NCI-H2107 (cell line): ENCODE measurements at places on chromosomes 5 and 9.

DNA sequence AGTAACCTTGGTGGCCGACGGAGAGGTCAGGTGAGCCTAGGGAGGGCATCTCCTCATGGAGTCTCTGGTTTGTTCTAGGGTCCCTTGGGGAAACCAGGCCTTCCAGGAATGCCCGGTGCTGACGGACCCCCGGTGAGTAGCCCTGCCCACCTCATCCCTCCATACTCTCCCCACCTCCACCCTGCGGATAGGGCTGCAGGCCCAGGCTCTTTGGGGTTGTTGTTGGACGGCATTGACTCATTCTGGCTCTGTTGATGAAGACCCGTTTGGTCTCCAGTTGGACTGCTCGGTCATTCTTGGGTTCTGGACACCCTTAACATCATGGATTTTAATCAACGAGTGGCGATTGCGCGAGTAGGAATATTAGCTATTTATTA lies 112.3 kb upstream of the FCN2 start:
- DNase-seq = no peak

- DNase-seq = no peak
Observed at GRCh38 chr5:90020575-90021538, 388.7 kb downstream of the CETN3 start.

DNA sequence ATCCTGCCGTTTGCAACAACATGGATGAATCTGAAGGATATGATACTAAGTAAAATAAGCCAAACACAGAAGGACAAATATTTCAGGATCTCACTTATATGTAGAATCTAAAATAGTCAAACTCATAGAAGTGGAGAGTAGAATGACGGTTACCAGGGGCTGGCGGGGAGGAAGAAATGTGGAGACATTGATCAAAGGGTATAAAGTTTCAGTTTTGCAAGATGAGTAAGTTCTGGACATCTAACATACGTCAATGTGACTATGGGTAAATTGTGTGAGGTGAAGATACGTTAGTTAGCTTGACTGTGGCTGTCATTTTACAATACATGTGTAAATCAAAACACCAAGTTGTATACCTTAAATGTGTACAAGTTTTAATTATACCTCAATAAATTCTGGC lies 200.3 kb downstream of the SNX18 start:
- no peak for DNase-seq

DNA sequence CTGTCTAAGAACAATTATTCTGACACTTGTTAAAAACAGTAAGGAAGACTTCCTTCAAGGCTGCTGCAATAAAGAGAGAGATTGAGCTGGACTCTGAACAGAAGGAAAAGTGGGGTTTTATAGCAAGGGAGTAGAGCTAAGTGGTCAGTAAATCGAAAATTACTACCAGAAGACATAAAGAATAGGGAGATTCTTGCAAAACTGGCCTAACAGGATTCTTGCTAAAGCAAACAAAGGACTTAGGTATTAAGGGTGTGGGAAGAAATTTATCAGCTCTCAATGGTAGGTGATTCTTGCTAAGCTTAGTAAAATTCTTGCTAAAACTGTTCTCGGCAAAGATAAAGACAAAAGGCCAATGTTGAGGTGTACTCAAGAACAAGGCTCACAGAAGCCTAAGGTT lies 300.5 kb downstream of the SLCO4C1 start:
- DNase-seq = no peak

- no peak for DNase-seq
Observed at GRCh38 chr9:2345013-2345412, 276.6 kb upstream of the VLDLR start.

DNA sequence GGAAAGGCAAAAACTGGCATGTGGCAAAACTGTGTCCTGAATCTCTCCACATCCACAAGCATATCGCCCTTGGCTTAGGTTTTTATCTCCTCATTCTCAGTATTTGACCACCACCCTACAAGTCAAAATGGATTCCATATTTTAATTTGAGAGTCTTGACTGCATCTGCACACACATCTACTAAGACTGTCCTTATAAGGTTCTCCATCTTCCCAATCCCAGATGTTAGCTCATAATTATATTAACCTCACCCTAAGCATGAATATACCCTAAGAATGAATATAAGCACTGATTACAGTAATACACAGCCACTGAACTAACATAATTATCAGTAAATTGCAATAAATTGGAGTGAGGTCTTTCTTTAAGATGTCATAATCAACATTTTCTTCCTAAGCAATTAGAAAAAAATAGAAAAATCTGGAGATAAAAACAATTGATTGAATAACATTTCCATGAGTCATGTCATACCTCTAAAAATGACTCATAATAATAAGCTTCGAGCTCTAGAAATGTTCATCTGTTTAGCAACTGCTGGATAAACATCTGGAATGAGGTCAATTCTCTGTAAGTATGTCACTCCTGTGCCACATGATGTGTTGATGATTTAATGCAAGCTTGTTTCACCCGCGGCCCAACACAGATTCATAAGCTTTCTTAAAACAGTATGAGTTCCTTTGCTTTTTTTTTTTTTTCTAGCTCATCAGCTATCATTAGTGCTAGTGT lies 39.9 kb upstream of the PAM start:
- no peak for DNase-seq
